ENCODE measurements at places on chromosomes 6 and 20. TPM values are rescaled to one million over a fixed set of nuclear protein-coding genes. Genes with fewer than 3 reads are reported as not detected.

DNA sequence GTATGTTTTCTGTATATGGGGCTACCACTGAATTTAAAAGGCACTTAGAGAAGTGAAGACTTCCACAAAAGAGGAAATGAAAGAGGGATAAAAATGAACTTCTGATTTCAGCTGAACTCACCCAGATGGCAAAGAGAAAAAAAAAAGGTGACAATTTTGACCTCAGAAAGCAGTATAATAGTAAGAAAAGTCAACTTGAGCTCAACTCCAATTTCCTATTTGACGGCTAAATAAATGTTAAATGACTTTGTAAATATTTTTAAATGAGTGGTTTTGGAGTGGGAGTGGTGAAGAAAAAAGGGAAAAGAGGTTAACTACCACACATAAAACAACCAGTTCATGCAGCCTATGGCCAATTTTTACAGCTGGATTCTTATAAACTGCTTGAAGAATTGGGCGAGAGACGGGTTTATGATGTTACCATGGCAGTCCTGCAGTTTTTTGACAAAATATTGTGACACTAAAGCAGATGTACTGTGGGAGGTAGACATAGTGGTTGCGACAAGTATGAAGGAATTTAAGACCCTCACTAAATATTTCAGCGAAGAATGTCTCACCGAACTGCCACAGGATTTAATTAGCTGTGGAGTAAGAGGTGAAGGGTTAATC lies 49.8 kb upstream of the ADTRP start:
- H3K4me3 ChIP-seq = no peak overlapping the region
- H3K36me3 ChIP-seq = no peaks in the 10 kb centered on the region

The PRR18 gene
- total RNA-seq = 0.76 TPM

The GPLD1 gene
- 0.34 TPM for total RNA-seq

The NOX3 gene
- not detected for total RNA-seq

GRCh38 chr6:154996016-154996590 lies 988 bp downstream of the TIAM2 start:
- peaks cover 20% of the 10 kb centered on the region for H3K36me3 ChIP-seq
- peaks cover 48% of the 10 kb centered on the region for H3K4me1 ChIP-seq
- DNase-seq = no peak
- H3K27me3 ChIP-seq = no peaks in the 10 kb centered on the region

The SLC35D3 gene
- total RNA-seq = not detected

DNA sequence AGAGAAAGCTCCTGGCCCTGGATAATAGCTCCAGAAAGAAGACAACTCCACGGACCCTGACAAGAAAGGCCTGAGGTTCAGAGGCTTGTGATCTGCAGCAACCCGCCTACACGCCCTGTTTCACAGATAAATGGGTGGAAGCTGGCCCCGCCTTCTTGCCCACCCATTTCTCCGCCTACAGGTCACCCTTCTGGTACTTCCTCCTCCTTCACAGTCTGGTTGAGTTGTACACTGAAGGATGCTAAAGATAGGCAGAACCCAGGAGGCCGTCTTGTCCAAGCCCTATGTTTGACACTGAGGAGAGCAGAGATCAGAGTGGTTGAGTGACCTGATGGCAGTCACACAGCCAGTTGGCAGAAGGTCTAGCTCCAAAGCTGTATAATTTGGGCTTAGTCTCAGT lies 34.2 kb upstream of the MDGA1 start:
- H3K27ac ChIP-seq = no peak overlapping the region
- H3K4me3 ChIP-seq = no peak overlapping the region
- H3K4me1 ChIP-seq = no peaks in the 10 kb centered on the region

GRCh38 chr6:103326760-103327757 lies 1532.7 kb downstream of the HACE1 start:
- no peaks in the 10 kb centered on the region for H3K4me1 ChIP-seq
- no peak overlapping the region for H3K4me3 ChIP-seq
- no peak for DNase-seq
- no peaks in the 10 kb centered on the region for H3K27me3 ChIP-seq
- no peak overlapping the region for H3K27ac ChIP-seq
- H3K36me3 ChIP-seq = no peaks in the 10 kb centered on the region

The NFS1 gene
- total RNA-seq = 24.7 TPM

DNA sequence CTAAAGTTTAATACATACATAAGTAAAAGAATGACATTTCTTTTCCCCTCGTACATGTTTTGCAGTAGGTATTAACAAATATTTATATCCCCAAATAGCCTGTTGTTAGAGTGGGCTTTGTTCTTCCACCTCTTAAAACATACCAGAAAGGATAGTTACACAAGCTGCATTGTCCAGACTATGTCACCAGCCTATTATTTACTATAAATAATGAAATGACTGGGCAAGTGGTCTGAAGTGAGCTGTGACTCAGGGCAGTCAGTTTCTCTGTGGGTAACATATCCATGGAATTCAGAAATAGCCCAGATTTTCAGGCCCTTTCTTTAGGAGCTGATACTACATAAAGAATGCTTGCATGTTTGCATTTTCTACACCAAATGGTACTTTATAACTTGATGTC lies 60.1 kb downstream of the FUT9 start:
- H3K4me1 ChIP-seq = peaks cover 8% of the 10 kb centered on the region
- peak overlapping the region; percentile 50 for H3K27ac ChIP-seq
- H3K36me3 ChIP-seq = no peaks in the 10 kb centered on the region

DNA sequence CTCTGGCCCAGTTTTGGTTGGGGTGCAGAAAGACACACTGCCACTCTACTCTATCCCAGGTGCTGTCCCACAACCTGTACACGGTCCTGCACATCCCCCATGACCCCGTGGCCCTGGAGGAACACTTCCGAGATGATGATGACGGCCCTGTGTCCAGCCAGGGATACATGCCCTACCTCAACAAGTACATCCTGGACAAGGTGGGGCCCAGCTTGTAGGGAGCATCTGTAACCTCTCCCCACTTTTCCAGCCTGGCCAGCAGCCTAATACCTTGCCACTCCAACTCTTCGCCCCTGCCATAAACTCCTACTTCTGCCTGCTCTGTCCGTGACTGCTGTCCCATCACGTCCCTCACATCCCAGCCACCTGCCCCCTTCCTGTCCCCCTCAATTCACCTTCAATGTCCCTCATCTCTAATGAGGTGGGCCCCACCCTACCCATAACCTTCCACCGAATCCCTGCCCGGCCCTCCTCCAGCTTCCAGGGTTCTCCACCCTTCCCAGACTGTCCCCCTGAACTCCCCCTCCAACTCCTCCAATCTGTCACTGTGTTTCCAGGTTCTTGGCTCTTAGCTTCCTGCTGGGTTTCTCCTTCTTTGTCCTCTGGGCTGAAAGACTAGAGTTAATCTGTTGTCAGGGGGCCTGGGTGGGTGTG lies 12.1 kb downstream of the DEF6 start:
- no peaks in the 10 kb centered on the region for H3K4me1 ChIP-seq
- no peak overlapping the region for H3K27ac ChIP-seq
- H3K36me3 ChIP-seq = no peaks in the 10 kb centered on the region
- peaks cover 20% of the 10 kb centered on the region for H3K27me3 ChIP-seq
- DNase-seq = no peak

The COL19A1 gene
- not detected for total RNA-seq

GRCh38 chr6:149112976-149113375 lies 204.5 kb upstream of the TAB2 start:
- no peak overlapping the region for H3K4me3 ChIP-seq
- H3K27me3 ChIP-seq = no peaks in the 10 kb centered on the region
- no peaks in the 10 kb centered on the region for H3K36me3 ChIP-seq
- no peak overlapping the region for H3K27ac ChIP-seq

GRCh38 chr6:99603421-99604165 lies 3.0 kb upstream of the PRDM13 start:
- H3K4me3 ChIP-seq = no peak overlapping the region
- DNase-seq = no peak
- H3K27me3 ChIP-seq = peaks cover 98% of the 10 kb centered on the region
- peaks cover 6% of the 10 kb centered on the region for H3K4me1 ChIP-seq
- no peak overlapping the region for H3K27ac ChIP-seq

GRCh38 chr6:24911796-24912382 lies 23.9 kb downstream of the RIPOR2 start:
- no peaks in the 10 kb centered on the region for H3K27me3 ChIP-seq
- H3K4me3 ChIP-seq = no peak overlapping the region
- no peak for DNase-seq
- H3K36me3 ChIP-seq = no peaks in the 10 kb centered on the region
- H3K4me1 ChIP-seq = peaks cover 34% of the 10 kb centered on the region

GRCh38 chr6:35370785-35371493 lies 28.6 kb downstream of the PPARD start:
- peaks cover 14% of the 10 kb centered on the region for H3K36me3 ChIP-seq
- no peaks in the 10 kb centered on the region for H3K27me3 ChIP-seq
- no peak overlapping the region for H3K4me3 ChIP-seq
- peak overlapping the region; percentile 66 for H3K27ac ChIP-seq
- H3K4me1 ChIP-seq = peaks cover 52% of the 10 kb centered on the region

The MRAP2 gene
- not detected for total RNA-seq

The OLIG3 gene
- total RNA-seq = not detected

The CST5 gene
- total RNA-seq = not detected

- no peaks in the 10 kb centered on the region for H3K27me3 ChIP-seq
- no peak overlapping the region for H3K27ac ChIP-seq
- no peaks in the 10 kb centered on the region for H3K36me3 ChIP-seq
- H3K4me1 ChIP-seq = no peaks in the 10 kb centered on the region
- no peak overlapping the region for H3K4me3 ChIP-seq
Observed at GRCh38 chr20:36908603-36909002, 32.7 kb downstream of the TLDC2 start.

- no peaks in the 10 kb centered on the region for H3K36me3 ChIP-seq
- no peak for DNase-seq
- no peak overlapping the region for H3K4me3 ChIP-seq
- no peak overlapping the region for H3K27ac ChIP-seq
- H3K27me3 ChIP-seq = no peaks in the 10 kb centered on the region
Observed at GRCh38 chr6:38649744-38650143, 10.0 kb upstream of the BTBD9 start.

The NKX2-2 gene
- 5.7 TPM for total RNA-seq

GRCh38 chr20:48999890-49000870 lies 45.9 kb upstream of the CSE1L start:
- no peak for DNase-seq
- no peak overlapping the region for H3K4me3 ChIP-seq
- peaks cover 55% of the 10 kb centered on the region for H3K36me3 ChIP-seq
- no peaks in the 10 kb centered on the region for H3K4me1 ChIP-seq

GRCh38 chr6:13421425-13422059 lies 65.9 kb downstream of the GFOD1 start:
- H3K27ac ChIP-seq = no peak overlapping the region
- peaks cover 10% of the 10 kb centered on the region for H3K4me1 ChIP-seq
- no peak for DNase-seq
- H3K36me3 ChIP-seq = no peaks in the 10 kb centered on the region
- H3K4me3 ChIP-seq = no peak overlapping the region

DNA sequence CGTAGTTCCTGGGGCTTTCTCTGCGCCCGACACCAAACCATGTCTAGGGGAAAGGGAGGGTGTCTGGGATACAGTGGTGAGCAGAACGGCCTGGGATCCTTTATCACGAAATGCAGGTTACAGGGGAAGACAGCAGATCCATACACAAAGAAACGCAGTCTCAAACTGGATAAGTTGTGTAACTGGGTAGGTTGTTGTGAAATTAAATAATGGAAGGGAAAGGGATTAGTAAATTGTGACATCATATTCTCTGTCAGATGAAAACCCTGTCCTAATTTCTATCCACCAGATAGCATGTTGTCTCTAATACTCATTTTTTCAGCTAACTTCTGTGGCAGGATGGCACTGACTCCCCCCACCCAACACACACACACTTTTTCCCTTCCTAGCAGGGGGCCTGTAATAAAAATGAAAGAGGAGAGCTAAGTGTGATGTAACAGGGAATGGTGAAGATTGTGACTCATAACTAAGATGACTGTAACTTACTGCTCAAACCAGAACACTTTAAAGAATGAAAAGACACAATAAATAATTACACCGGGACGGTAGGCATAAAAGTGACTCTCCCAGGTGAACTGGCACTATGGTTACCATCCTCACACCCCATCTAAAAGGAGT lies 769 bp upstream of the TRPC4AP start:
- peaks cover 20% of the 10 kb centered on the region for H3K4me1 ChIP-seq
- H3K27me3 ChIP-seq = no peaks in the 10 kb centered on the region
- H3K36me3 ChIP-seq = peaks cover 13% of the 10 kb centered on the region
- DNase-seq = no peak
- H3K27ac ChIP-seq = peak overlapping the region; percentile 87

DNA sequence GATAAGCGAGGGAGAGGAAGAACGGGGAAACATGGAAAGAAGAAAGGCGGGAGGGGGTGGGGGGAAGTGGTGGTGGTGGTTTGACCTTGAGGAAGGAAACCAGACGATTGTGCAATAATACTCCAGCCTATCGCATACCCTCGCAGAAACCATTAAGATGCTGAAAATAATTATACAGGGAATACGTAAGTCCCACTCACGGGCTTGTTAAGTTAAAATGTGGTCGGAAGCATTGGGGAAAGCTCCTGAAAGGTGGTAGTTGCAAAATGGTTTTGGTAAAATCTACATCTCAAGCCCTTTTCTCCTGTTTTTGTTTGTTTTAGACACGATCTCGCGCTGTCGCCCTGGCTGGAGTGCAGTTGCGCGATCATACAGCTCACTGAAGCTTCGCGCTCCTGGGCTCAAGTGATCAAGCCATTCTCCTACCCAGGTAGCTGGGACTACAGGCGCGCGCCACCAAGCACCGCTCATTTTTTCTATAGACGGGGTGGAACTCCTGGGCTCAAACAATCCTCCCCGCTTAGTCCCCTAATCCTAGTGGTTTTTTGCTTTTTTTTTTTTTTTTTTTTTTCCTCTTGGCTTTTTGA lies 128.9 kb upstream of the ZNF184 start:
- H3K27me3 ChIP-seq = no peaks in the 10 kb centered on the region
- H3K4me1 ChIP-seq = no peaks in the 10 kb centered on the region
- H3K27ac ChIP-seq = no peak overlapping the region
- H3K4me3 ChIP-seq = no peak overlapping the region
- DNase-seq = no peak

The ADGRF4 gene
- total RNA-seq = not detected

DNA sequence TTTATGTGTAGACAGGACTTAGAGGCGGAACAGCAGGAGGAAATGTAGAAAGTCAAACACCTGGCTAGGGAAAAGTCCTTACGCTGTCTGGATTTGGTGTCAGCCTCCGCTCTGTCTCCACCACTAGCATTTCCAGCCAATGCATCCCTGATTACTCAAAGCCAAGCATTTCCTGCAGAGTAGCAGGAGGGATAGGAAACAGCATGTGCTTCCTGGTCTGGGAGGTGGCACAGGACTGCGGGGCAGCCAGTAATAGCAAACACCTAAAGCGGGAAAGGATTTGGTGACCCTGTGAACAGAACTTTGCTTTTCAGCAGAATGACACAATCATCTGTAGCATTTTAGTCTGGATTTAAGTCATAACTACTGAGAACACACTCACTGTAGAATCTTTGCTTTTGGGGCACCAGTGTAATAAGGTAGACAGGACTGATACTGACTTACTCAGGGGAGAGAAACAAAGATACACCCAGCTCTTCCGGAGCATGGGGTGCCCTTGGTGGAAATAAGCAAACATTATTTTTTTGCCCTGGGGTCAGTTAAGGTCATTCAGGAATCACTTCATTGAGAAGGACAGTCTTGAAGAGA lies 133.3 kb upstream of the AHI1 start:
- DNase-seq = no peak
- H3K27ac ChIP-seq = no peak overlapping the region
- H3K27me3 ChIP-seq = no peaks in the 10 kb centered on the region
- no peaks in the 10 kb centered on the region for H3K36me3 ChIP-seq
- no peaks in the 10 kb centered on the region for H3K4me1 ChIP-seq

The UNC5CL gene
- total RNA-seq = not detected

All from SJSA1 (cell line).